ENCODE measurements at places on chromosomes 16 and 17.

GRCh38 chr16:58026705-58027160 lies 1.2 kb downstream of the MMP15 start:
- DNase-seq, result peak; percentile 55

DNA sequence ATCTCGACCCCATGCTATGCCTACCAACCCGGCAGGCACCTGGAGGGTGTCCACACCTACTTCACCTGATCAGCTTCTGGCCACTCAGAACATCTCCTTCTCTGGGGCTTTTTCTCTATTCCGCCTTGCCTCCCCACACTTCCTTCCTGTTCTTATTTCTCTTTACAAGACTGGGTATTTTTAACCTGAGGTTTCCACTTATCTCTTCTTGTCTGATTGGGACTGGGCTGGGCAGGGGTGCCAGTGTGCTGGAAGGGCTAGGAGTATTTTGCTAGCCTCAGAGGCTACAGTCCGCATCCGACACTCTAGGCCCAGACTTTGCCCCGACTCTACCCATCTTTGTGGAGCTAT lies 26.2 kb upstream of the ZNF652 start:
- no peak for DNase-seq

DNA sequence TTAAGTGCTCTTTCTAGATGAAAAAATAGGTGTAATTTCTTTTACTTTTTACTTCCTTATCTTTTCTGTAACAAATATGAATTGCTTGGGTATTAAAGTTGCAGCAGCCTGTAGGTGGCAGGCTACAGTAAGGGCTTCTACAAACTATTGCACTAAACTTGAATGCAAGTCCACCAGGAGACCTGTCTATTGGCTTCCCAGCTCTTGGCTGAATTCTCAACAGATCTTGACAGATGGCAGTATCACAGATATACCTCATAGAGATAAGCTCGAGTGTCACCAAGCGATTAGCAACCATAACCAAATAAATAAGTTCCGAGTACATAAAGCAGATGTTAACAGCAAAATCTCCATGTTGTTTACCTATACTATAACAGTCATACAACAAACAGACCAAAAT lies 5.9 kb downstream of the BBS2 start:
- DNase-seq, result no peak

DNA sequence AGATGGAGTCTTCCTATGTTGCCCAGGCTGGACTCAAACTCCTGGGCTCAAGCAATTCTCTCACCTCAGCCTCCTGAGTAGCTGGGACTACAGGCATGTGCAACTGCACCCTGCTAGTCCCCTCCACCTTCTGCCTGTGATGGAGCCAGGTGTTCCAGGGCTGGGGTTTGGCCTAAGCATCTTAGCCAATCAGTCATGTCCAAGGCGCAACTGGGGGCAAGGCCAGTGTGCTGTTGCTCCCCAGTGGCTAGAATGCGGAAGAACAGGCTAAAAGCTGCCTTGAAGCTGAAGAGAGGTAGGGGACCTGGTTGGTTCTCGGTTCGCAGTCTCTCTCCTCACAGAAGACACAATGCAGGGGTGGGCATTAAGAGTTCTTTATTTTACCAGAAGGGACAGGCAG lies 18.6 kb downstream of the FLOT2 start:
- DNase-seq, result no peak

DNA sequence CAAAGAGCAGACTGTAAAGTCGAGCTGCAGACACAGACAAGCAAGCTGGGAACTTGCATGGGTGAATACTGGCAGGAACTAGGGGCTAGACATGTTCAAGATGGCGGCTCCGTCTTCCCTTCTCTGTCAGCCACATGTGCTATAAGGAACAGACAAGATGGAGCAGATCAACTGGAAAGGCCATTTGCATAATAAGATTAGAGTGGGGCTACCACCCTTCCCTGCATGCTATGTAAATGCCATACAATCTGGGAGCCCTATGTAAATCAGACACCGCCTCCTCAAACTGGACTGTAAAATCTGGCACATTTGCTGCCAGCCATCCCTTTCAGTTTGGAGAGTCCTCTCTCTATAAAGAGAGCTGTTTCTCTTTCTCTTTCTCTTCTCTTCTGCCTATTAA lies 640.1 kb upstream of the CDH8 start:
- DNase-seq, result no peak

DNA sequence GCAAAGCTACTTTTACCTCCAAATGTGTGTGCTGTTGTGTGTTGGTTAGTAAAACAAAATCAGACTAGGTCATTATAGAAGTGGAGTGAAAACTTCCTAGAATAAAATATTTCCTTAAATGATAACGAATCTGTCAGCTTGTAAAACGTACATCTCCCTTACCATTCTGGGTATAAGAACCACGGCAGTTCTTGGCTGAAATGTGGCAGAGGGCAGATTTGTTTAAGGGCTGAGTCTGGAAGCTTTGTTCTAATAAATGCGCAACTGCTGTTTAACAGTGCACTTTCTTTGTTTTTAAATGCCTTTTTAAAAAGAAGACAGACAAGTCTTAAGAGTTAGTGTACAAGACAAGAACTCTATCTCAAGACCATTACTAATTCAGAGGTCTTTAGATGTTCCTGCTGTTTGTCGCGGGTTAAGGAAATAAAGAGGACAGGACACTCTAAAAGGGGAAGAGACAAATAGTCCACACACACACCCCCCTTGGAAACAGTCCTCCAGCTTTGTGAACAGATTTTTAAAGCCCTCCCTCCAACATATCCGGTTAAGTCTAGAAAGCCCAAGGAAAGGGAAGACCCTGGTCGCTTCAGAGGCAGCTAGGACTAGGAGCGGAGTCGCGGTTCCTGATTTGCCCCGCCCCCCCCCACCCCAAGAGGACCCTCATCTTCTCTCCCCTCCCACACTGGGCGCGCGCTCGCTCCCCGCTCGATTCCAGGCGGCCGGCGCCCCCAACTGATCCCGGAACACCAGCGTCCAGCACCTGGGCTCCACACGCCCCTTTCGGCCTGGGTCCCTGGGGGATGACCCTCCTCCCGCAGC lies 658 bp downstream of the SYNRG start:
- DNase-seq, result no peak

DNA sequence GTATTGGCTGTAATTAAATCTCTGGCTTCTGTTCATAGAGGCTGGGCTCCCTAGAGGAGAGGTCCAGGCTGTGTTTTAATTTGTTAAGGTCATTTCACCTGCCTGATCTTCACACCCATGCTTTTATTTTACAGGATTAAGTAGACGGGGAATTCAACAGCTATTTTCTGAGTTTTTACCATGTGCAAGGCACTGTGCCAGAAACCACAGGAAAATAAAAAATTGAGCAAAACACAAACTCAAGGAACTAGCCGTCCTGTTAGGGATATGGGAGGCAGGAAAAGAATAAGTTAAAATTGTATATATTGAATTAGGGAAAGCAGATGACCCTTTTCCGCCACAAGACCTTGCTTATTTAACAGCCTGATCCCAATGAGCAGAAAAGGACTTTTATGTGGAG lies 29.1 kb downstream of the HS3ST3A1 start:
- DNase-seq, result no peak

GRCh38 chr17:78133179-78133951 lies 2.8 kb downstream of the TMC8 start:
- DNase-seq, result no peak

DNA sequence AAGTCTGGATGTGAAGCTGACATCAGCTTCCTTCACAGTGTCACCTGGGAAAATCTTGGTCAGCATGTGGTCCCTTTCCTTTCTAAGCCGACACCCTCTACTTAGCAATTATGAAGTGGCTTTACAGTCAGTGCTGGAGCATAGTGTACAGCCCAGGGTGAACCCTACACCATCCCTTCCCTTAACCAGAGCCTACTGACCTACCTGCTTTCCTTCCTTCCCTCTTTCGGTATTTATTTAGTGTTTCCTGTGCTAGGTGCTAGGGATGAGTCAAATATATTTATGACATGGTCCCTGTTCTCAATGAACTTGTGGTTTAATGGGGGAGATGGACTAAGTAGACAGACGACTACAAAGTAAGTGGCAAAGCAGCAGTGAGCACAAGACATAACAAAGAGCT lies 77.5 kb downstream of the CDK5R1 start:
- DNase-seq, result no peak

- no peak for DNase-seq
Measured at GRCh38 chr17:19325542-19325941, 37.0 kb downstream of the B9D1 start.

- DNase-seq, result no peak
Measured at GRCh38 chr16:5016967-5017677, 16.6 kb downstream of the NAGPA start.

GRCh38 chr17:80802626-80803450 lies 188.8 kb upstream of the CHMP6 start:
- DNase-seq, result no peak

DNA sequence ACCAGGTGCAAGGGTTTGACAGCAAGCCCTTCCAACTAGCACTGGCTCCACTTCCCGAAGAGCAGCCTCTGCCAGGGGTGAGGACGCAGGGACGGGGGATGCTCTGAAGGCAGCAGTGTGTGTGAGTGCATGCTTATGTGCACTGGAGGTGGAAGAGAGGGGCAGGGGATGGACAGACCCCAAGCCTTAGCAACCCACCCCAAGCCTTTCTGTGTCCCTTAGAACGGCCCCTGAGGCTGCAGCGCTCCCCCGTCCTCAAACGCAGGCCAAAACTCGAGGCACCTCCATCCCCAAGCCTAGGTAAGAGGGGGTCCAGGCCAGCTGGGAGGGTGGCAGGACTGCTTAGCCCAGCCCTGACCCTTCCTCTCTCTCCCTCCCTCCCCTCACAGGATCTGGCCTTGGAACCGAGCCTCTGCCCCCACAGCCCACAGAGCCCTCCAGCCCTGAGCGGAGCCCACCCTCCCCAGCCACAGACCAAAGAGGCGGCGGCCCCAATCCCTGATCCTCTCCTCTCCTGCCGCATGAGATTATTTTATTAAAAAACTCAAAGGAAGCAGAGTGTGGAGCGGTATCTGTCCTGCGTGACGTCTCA lies 2.9 kb downstream of the ACD start:
- no peak for DNase-seq

DNA sequence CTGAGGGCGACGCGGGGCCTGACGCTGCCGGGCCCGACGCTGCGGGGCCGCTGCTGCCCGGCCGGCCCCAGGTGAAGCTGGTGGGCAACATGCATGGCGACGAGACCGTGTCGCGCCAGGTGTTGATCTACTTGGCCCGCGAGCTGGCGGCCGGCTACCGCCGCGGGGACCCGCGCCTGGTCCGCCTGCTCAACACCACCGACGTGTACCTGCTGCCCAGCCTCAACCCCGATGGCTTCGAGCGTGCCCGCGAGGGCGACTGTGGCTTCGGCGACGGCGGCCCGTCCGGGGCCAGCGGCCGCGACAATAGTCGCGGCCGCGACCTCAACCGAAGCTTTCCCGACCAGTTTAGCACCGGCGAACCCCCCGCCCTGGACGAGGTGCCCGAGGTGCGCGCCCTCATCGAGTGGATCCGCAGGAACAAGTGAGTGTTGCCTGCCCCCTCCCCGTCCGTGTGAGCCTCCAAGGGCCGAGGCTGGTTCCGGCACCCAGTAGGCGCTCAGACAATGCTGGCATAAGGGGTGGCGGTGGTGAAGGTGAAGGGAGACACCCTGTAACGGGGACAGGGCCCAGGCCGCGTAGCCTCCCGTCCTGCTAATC lies 676 bp downstream of the CPD start:
- DNase-seq, result peak; percentile 65

GRCh38 chr16:27387724-27388123 lies 14.2 kb upstream of the IL21R start:
- DNase-seq, result no peak

GRCh38 chr17:44830359-44831288 lies 537 bp upstream of the GJC1 start:
- no peak for DNase-seq

DNA sequence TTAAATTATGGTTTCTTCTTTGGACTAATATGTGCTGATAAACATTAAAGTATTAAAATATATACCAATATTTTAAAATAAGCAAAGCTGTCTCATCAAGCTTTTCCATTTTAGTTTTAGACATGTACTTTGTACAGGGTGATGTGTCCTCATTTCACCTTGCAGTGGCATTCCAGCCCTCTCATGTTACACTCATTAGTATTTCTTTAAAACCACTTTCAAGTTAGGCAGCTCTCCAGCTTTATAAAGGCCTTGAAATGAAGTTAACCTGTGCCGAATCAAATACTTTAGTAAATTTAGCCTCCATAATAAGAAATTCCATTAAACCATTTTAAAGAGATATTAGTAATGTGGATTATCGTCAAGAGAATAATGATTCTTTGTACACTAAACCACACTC lies 107.6 kb upstream of the HLF start:
- DNase-seq, result no peak

DNA sequence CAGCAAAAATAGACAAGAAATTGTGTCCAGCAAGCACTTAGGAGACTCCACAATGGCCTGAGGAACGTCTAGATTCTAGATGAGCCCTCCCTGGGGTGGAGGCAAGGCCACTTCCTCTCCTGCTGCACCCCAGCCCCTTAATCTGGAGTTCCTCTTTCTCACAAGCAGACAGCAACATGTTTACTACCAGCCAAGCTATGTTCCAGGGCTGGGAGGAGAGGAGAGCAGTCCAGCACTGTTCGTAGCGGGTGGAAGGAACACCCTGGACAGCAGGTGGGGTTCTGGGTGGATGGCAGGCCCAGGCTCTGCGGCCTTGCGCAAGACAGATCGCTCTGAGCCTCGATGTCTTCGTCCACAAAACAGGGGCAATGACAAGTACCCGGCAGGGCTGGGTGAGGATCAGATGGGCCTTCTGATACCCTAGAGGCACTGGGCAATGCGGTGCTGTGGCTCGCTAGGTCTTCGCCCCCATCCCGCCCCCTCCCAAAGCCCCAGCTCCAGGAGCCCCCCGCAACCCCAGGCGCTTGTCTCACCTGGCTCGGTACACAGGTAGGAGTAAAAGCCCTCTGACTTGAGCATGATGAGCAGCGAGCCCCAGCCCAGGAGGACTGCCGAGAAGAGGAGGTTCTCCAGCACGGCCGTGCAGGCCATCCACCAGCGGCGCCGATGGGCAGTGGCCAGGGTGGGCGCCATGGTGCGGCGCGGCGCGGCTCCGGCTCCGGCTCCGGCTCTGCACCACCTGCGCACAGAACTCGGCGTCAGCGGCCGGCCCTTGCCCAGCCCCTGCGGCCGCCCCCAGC lies 1.3 kb downstream of the SLC43A2 start:
- DNase-seq, result peak; percentile 67

- no peak for DNase-seq
Measured at GRCh38 chr17:36773039-36773438, 164.2 kb upstream of the LHX1 start.

DNA sequence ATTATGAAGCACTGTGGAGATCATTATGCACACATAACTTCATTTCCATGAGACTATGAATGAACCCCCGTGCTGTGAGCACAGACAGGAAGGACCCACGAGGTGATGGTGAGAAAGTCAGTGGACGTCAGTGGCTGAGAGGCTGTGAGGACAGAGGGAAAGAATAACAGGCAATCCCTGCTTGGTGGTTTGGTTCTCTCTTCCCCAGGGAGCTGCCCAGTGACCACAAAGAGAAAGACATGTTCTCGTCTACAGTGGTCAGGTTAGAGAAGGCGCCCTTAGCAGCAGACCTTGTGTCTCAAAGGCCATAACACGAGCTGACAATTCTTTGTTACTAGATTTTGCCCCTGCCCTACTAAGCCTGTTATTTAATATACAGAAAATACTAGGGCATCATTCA lies 609.2 kb downstream of the TOX3 start:
- no peak for DNase-seq

Data from lower lobe of right lung (tissue), 2 donors.